ENCODE measurements at places on chromosomes 5 and 9.

- no peak for DNase-seq
Measured at GRCh38 chr9:110099236-110100095, 108.5 kb downstream of the C9orf152 start.

GRCh38 chr9:135817951-135818717, 89.2 kb downstream of the CAMSAP1 start:
- DNase-seq = no peak

GRCh38 chr5:106167766-106168165, 1503.0 kb downstream of the EFNA5 start:
- DNase-seq = no peak

- DNase-seq = no peak
Measured at GRCh38 chr5:177605667-177606066, 5.7 kb downstream of the B4GALT7 start.

DNA sequence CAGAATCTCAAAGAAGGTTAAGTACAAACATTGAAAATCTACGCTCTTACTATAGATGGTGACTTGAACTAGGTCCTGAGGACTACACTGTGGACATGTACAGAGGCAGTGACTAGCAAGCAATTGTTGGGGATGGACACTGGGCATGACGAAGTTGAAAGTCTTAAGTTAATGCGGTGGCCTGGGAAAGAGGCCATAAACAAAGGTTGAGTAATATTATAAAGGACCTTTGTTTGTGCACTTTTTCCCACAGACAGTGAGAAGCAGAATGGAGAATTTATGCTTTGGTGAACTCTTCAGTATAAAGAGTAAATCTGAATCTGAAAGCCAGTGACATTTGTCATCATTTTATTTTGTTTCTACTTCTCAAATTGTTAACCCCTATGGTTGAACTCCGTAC, 15.3 kb downstream of the ALDH1A1 start:
- no peak for DNase-seq

GRCh38 chr9:133657120-133657661, 21.0 kb downstream of the DBH start:
- DNase-seq = no peak

GRCh38 chr5:165877475-165877874, 2372.1 kb downstream of the MAT2B start:
- DNase-seq = no peak

DNA sequence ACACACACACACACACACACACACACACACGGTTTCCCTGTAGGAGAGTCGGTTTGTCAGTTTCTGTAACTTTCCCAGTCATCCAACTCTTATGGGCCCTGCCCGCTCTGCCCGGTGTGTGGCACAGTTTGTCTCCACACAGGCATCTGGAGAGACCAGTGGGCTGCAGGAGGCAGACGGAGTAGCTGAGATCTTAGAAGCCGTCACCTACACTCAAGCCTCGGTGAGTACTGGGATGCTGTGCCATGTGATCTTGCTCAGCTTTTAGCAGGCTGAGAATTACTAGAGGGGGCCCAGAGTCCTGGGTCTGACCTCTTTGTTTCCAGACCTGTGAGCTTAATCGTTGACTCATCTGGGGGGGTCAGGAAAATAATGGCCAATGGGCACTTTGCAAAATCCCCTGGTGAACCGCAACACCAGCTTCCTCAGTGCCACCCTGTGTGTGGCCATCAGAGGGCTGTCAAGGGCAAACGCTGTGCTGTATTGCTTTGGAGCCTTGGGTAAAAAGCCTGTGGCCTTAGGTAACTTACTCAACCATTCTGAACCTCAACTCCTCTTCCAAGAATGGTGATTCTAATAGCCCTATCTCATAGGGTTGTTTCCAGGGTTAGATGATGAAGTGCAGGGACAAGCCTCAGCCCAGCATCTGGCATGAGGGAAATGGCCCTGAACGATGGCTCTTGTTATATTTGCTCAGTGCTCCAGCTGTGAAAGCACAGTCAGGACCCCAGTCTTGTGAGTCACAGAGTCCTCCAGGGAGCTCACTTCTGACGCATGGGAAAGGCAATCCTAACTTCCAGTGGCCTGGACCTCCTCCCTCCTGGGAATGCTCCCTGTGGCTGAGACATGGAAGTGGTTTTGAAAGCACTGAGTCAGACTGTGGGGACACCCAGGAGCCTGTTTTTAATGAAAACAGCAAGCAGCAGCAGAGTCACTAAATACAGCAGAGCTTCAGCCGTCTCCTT, 45.6 kb downstream of the COL15A1 start:
- DNase-seq = no peak

DNA sequence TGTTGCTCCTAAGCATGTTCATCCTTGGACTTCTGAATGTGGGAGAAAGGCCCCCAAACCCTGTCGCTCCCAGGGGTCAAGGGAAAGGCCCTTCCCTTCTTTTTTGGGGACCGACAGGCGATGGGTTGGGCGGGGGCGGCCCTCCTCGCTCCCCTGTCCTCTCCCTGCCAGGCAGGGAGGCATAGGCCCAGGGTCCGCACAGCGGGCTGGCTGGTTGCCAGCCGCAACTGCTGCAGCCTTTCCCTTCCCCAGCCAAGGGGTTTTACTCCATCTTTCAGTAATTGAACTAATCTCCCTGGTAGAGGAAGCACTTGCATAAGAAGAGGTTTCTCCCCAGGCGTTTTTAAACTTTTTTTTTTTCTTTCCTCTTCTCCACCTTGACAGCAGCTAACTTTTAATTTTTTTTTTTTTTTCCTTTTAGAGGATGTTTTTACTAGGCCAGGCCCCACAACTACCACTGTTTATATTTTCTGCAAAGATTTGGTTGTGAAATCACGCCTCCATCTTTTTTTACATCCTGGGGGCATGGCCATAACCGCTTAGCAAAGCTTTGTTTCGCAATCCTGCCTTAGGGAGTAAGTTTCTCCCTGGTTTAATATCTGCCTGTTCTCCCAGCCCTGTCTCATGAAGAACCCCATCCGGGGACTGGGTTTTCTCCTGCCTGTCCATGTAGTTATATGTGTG, 216.9 kb upstream of the ZNF608 start:
- DNase-seq = no peak

GRCh38 chr5:78903861-78904260, 81.2 kb downstream of the ARSB start:
- DNase-seq = no peak

DNA sequence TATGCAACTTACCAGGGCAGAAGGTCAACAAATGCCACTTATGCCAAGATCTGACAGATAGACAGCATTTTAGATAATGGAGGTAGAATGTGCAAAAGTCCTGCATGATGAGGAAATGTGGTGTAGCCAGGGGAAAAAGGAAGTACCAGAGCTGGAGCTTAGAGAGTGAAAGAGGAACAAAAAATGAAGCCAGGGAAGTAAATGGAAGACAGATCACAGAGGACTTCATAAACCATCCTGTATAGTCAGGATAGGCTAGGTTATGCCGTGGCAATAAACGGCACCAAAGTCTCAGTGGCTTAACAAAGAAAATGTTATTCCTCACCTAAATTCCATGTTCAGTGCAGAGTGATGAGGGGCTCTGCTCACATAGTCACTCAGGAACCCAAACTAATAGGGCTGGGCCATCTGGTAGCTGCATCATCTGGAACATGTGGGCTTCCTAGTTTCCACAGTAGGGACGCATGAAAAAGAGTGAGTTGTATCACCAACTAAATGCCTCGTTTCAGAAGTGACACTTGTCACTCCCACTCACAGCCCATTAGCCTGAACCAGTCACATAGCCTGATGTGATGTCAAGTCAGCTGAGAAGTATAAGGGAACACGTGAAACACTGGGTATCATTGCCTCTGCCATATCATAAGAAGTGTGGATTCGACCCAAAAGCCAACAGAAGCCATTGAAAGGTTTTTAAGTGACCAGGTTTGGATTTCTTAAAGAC, 70.3 kb downstream of the SH3RF2 start:
- no peak for DNase-seq

GRCh38 chr5:153352685-153353219, 137.7 kb upstream of the GRIA1 start:
- DNase-seq = no peak

GRCh38 chr5:171387970-171388815, 544 bp downstream of the NPM1 start:
- DNase-seq = peak; percentile 75

- DNase-seq = no peak
Measured at GRCh38 chr5:169303119-169303515, 2.2 kb upstream of the SLIT3 start.

DNA sequence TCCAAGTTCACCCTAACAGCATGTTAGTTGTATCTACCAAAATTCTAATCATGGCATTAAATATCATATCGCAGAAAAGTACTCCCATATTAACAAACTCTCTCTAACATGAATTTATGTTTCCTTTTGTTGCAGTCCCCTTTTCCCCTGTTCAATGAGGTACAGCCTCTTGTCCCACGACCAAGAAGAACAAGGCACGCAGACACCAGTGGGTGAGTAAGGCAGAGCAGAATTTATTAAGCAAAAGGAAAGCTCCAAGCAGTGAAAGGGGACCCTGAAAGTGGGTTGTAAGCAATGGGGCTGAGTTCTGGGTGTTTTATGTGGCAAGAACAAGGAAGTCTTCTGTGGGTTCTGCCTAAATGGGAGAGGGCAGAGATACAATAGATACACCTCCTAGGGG, 183.5 kb downstream of the LURAP1L start:
- DNase-seq = no peak

- no peak for DNase-seq
Measured at GRCh38 chr9:127982912-127983311, 2.1 kb upstream of the EEIG1 start.

GRCh38 chr9:97726716-97727115, 29.6 kb upstream of the XPA start:
- DNase-seq = no peak

- DNase-seq = no peak
Measured at GRCh38 chr5:131328536-131329285, 64.9 kb downstream of the CDC42SE2 start.

DNA sequence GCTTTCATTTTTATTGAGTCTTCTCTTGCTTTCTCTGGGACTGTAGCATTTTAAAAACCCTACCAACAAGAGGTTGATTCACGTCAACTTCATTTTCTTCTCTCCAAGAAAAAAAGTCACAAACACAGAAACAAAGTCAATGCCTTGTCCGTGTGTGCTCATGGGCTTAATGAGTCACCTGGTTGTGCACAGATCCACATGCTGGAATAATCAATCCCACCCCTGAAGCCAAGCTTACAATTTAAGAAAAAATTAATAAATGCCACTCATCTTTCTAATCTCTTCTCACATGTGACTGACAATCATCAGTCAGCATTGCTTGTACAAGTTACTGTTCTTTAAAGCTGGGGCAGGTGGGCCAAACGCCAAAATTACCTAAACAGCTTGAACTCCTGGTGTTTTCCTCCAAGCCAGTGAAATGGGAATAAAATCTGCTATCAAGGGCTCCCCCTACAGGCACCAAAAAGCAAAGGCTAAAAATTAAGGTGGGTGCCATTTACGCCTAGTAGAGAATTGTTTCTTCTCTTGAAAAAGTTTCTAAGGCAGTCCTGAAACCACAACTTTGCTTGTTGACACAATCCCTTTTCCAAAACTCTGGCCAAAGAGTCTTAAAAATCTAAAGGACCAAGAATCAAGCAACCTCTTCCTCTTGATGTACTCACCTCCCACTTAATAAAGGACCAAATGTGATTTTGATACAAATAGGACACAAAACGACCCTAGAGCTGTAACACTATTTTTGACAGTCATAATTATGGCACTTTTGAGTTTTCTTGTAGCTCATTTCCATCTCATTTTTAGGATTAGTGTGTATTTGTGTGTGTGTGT, 21.3 kb downstream of the TRMO start:
- no peak for DNase-seq

- DNase-seq = no peak
Measured at GRCh38 chr5:137954131-137954879, 65.0 kb downstream of the PKD2L2 start.

- no peak for DNase-seq
Measured at GRCh38 chr5:37735649-37736347, 104.0 kb downstream of the GDNF start.

- no peak for DNase-seq
Measured at GRCh38 chr5:174699131-174699530, 25.3 kb upstream of the MSX2 start.

- DNase-seq = no peak
Measured at GRCh38 chr5:147918899-147919298, 12.6 kb upstream of the C5orf46 start.

DNA sequence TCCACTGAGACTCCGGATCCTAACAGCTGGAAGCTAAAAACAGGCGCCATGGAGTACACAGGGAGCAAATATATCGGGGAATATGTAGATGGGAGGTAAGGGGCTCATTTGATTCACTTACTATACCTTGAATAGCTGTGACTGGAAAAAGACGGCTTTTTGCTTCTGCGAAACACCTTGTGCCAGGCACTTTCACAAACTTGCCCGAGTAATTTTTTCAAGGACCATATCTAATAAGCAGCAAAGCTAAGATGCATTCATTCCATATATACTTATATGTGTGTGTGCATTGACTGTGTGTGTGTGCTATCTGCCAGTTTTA, 178 bp downstream of the MORN5 start:
- DNase-seq = no peak

DNA sequence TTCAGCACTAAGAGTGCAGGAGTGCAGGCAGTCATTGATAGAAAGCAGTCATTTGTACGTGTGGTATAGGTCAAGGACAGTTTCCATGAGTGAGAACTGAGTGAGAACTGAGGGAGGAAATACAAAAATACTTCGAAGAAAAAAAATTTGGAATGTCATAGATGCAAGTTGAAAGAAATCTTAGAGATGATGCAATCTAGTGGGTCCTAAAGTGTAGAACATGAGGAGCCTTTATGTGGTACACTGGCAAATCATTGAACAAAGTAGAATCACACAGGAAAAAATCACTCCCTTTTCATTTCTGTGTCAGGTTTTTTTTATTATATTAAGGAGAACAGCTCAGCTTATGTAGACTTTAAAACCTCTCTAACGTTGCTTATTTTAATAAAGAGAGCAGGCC, 26.4 kb upstream of the SLC1A1 start:
- DNase-seq = no peak

DNA sequence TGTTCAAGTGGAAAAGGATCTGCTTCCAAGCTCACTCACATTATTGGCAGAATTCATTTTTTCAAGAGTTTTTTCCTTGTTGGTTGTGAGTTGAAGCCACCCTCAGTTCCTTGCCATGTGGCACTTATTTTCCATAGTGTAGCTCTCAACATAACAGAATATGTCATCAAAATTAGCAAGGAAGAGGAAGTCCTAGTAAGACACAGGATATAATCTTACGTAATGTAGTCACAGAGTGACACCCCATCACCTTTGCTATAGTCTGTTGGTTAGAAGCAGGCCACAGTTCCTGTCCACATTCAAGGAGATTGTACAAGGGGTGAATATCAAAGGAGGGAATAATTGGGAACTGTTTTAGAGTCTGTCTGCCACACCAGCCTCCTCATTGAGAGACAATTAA, 15.7 kb downstream of the IRGM start:
- no peak for DNase-seq

- DNase-seq = no peak
Measured at GRCh38 chr5:172182291-172182690, 5.7 kb downstream of the STK10 start.

- no peak for DNase-seq
Measured at GRCh38 chr5:77133061-77133758, 46.1 kb upstream of the ZBED3 start.

GRCh38 chr9:18888290-18888689, 144.7 kb downstream of the SAXO1 start:
- no peak for DNase-seq

GRCh38 chr5:136023958-136024541, 4.7 kb upstream of the TGFBI start:
- DNase-seq = no peak

All from T follicular helper cell (primary cell).